ENCODE measurements at places on chromosomes 16 and 17.

DNA sequence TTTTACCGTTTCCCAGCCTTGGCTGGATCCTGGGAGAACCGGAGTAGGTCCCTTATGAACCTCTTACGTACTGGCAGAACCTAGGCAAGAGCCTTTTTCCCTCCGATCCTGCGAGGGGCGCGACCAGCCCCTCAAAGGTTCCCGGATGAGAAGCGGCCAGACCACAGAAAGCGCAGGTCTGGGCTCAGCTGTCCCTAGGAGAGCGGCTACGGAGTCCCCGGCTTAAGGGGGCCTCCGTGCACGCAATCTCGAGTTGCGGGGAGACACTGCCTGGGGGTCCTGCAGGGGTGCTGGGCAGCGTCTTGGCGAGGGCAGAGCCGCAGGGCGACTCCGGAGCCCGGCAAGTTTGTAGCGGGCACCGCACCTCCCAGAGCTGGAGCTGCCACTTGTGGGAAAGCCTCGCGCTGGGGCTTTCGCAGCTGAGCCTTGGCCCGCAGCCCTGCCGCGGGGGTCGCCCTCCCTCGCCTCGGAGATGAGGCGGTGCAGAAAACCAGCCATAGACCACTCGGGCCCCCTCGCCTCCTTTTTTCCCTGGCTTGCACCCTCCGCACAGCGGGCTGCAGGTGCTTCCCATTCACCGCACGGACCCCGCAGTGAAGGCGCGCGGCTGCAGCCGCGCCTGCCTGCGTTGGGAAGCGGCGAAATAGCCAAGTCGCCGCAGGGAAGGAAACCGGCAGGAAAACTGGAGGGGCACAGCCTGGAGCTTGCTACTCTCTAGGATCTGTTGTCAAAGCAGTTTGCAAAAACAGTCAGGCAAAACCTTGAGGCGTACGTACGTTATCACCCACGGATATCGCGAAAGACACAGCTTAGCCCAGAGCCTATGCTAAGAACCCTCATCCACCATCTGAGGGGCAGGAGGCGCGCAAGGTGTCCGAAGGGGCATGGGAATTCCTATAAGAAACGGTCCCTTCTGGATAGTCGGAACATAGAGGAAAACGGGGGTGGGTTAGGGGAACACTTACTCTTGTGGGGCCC is 834 bp downstream of the CDH8 start:
- peak; percentile 76 for DNase-seq

DNA sequence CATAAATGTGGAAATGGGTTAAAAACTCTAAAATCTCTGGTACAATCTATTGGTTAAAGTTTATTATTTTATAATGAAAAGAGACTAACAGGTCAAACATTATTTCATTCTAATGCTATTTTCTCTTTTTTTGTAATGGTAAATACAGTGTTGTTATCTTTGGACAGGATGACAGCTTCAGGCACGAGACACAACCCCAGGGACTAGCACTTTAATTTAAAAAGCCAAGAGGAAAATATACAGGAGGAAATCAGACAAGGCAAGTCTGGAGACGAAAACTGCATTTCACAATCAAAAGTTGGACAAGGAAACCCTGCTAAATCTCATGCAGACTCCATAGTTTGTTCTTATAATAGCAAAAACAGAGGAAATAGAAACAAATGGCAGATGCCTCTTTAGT is 589.1 kb upstream of the CDH8 start:
- DNase-seq: peak; percentile 22

- DNase-seq: peak; percentile 95
Measured at GRCh38 chr16:71808593-71809459, at the start of gene AP1G1. AP1G1 (minus strand) TSS chr16:71808834; CDS start chr16:71789479, 19,355 bp downstream.

GRCh38 chr17:13129356-13129755 is 111.5 kb upstream of the ELAC2 start:
- no peak for DNase-seq

- DNase-seq: peak; percentile 66
Measured at GRCh38 chr17:58755577-58756245, at the start of gene PPM1E. PPM1E (plus strand) TSS chr17:58755854.
